T-helper 1 cell (primary cell): ENCODE measurements at places on chromosomes 13 and 19.

- DNase-seq = no peak
Observed at GRCh38 chr19:8449830-8450229, 5.1 kb downstream of the HNRNPM start.

- no peak for DNase-seq
Observed at GRCh38 chr19:1000095-1000494, at the start of gene GRIN3B. TSS of gene GRIN3B (plus strand) at chr19:1000419. CDS start at chr19:1000438, 19 bp downstream.

DNA sequence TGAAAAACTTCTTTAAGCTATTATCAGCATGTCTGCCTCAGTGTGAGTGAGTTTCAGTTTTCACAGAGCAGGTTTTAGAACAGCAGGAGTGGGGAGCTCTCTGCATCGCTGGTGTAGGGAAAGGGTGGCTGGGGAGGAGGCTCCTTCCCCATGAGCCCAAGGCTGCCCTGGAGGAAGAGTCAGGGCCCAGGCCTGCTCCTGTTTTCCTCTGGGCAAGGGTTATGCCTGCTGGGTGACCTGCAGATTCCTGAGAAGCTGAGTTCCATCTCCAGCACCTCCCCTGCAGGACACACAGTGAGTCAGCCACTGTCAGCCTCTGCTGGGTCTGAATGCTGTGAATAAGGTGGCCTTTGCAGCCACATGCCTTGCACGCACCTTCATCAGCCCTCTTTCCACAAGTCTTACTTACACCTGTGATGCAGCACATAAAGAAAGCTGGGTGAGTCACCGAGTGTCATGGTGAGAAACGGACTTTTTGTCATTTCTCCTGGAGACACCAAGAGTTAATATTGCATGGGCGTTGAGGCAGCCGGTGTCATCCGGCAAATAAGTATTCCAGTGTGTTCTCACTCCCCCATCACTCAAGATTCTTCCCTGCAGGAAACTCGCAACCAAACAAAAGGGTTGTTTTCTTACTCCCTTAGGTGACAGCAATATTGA lies 186.4 kb upstream of the KL start:
- DNase-seq = no peak

DNA sequence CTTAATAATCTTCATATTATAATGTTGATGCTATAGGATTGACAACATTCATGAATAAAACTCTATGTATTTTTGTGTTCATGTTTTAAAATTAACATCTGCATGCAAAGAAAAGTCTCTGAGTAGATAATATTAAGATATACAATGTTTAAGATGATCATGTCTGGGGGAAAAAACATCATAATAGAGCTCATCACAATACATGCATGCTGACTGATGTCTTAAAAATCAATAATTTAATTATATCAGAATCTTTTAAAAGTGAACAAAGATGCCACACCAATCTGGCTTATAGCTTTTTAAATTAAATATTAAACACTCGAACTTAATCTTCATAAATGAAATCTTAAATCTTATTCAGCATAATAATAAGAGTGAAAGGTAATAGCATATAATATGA lies 933.9 kb upstream of the MIR17HG start:
- no peak for DNase-seq

DNA sequence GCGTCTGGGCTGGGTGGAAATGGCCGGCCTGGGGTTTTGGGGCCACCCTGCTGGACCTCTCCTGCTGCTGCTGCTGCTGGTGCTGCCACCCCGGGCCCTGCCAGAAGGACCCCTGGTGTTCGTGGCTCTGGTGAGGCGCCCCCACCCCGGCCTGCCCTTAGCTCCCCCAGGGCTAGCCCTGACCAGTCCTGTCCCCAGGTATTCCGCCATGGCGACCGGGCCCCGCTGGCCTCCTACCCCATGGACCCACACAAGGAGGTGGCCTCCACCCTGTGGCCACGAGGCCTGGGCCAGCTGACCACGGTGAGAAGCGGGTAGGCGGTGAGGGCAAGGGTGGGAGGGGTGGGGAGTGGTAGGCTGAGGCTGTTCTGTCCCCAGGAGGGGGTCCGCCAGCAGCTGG lies at the start of gene ACP4:
Gene ACP4, plus strand, starts transcription at position 20 of the 400 bp plus-strand sequence. Its CDS starts 0 bp downstream, at position 20.
- no peak for DNase-seq

DNA sequence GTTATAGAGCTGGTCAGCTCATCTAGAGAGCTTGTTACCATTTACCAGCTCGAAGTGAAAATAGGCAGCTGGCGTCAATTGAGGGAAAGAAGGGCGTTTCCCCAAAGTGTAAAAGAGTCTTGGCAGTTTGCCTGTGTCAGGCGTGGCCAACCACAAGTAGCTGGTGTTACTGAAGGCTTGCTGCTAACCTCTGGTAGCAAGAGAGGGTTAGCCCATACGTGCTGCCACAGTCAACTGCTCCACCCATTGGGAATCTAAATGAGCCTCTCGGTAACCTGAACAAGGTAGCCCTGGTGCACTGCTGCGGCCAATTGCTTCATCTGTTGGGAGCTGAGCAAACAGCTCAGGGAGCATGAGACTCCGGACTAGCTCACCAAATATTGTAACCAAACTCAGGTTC lies 314.9 kb upstream of the SLITRK5 start:
- DNase-seq = no peak

GRCh38 chr19:17606590-17607185 lies 51.2 kb downstream of the COLGALT1 start:
- no peak for DNase-seq

GRCh38 chr13:46698910-46699460 lies 98.0 kb downstream of the ESD start:
- no peak for DNase-seq
